ENCODE measurements at places on chromosomes 11 and 22.

DNA sequence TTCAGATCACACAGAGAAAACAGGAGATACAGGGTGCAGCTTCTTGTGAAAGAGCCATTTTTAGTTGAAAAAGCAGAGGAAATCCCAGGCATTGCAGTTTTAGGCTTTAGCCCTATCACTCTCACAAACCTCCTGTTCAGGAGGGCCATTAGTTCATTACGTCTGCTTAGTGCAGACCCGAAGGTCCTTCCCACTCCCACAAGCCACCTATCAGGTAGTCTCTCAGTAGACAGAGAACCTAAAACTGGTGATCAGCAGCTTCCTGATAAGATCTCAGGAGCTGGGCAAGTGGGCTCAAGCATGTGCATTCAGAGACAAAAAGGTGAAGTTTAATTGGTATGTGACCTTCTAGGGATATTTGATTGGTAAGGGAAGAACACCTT lies 4.3 kb downstream of the GLYAT start:
- no peak overlapping the region for H3K27ac ChIP-seq
- H3K36me3 ChIP-seq: no peaks in the 10 kb centered on the region
- peaks cover 11% of the 10 kb centered on the region for H3K4me1 ChIP-seq
- no peak for DNase-seq
- H3K4me3 ChIP-seq: no peak overlapping the region

GRCh38 chr22:47215851-47216250 lies 453.4 kb downstream of the TBC1D22A start:
- no peak overlapping the region for H3K4me3 ChIP-seq
- H3K27ac ChIP-seq: no peak overlapping the region
- no peak for DNase-seq
- H3K4me1 ChIP-seq: no peaks in the 10 kb centered on the region

GRCh38 chr11:17343907-17344306 lies 7.7 kb upstream of the NCR3LG1 start:
- no peaks in the 10 kb centered on the region for H3K27me3 ChIP-seq
- no peaks in the 10 kb centered on the region for H3K36me3 ChIP-seq
- no peak overlapping the region for H3K27ac ChIP-seq
- H3K4me3 ChIP-seq: no peak overlapping the region
- DNase-seq: no peak

DNA sequence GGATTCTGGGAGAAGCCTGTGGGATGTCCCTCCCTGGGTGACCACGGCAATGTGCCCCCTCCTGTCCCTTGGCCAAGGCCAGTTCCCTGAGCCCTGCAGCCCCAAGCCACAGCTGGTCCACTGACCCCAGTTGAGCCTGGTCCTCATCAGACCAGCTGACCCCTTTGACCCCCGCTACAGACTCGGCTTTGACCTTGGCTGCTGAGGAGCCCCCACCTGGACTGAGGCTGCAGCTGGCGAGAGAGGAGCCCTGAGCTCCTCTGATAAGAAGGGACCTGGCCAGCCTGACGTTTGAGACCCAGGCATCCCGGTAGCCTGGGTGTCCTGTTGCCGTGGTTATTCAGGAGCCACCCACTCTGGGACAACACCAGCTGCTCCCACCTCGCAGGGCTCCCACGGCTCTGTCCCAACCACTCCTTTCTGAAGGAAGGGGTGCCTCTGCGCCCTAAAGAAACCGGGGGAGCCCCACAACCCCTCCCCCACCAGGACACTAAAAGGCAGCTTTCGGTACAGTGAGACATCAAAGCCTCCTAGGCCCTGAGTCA lies 3.0 kb downstream of the ASCL2 start:
- peaks cover 23% of the 10 kb centered on the region for H3K4me1 ChIP-seq
- DNase-seq: no peak
- no peak overlapping the region for H3K27ac ChIP-seq

DNA sequence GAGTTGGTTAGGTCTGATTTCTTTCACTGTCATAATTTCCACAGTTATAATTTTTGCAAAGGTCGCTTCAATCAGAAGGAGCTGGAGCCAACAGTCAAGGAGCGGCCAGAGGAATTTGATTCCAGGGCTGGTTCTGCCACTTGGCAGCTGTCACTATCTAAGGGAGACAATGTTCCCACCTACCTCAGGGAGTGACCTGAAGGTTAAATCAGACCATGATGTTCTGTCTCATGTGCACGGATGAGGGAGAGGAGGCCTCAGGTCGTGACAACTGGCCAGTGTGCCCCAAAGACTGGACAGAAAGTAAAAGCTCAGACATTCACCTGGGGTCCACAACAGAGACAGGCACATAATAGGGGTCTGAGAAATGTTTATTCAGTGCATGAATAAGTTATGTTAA lies 7.6 kb downstream of the MRGPRD start:
- no peak overlapping the region for H3K4me3 ChIP-seq
- peaks cover 3% of the 10 kb centered on the region for H3K4me1 ChIP-seq
- H3K27ac ChIP-seq: no peak overlapping the region
- H3K36me3 ChIP-seq: no peaks in the 10 kb centered on the region
- peaks cover 4% of the 10 kb centered on the region for H3K27me3 ChIP-seq

DNA sequence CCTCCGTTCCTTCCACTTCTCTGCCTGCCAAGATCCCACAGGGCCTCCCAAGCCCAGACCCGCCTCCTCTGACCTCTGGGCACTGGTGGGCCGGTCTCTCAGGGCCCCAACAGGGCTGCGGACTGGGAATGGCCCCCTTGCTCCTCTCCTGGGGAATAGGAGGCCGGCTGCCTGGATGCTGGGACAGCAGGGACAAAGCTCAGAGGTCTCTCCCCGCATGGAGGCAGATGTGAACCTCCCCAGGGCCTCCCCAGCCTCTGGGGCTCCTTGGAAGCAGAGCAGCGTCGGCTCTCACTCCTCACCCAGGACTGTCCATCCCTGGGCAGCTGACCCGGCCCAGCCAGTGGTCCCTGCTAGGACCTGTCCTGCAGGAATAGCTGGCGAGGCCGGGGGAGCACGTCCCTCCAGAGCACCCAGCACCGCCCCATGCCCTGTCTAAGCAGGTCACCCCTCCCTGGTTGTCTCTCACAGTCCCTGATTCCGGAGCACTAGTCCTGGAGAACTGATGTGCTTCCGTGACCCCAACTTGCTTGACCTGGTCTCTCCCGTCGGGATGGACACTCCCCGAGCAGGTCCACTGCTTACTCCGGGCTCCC lies 85.8 kb downstream of the RTL6 start:
- H3K4me3 ChIP-seq: no peak overlapping the region
- H3K27ac ChIP-seq: no peak overlapping the region
- DNase-seq: no peak
- peaks cover 4% of the 10 kb centered on the region for H3K27me3 ChIP-seq
- H3K36me3 ChIP-seq: no peaks in the 10 kb centered on the region

GRCh38 chr11:103585911-103586310 lies 450.5 kb upstream of the DDI1 start:
- no peak overlapping the region for H3K27ac ChIP-seq
- H3K36me3 ChIP-seq: no peaks in the 10 kb centered on the region
- no peak overlapping the region for H3K4me3 ChIP-seq
- H3K27me3 ChIP-seq: no peaks in the 10 kb centered on the region

DNA sequence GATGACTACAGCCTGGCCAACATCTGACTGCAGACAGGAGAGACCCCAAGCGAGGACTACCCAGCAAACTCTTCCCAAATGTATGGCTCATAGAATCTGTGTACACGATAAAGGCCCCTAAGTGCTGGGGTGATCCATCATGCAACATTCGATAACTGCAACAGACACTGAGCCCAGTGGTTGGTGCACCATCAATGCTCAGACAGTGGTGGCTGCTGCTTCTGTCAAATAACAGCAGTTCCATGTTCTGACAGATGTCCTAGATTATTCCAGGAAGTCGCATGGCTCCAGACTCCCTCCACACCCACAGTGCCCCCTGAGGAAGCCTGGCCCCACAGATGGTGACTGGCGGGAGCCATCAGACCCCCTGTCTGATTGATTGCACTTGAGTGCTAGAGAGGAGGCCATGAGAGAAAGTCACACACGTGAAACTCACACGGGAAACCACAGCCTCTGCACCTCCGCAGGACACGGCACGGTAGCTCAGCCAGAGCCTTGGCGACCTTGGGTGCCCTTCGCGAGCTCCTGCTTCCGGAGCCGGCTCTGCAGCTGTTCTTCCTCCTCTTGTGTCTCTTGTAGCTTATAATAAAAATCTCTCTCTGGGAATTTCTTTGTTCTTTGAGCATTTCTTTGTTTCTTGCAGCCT lies 1155.9 kb downstream of the TBC1D22A start:
- peaks cover 5% of the 10 kb centered on the region for H3K4me1 ChIP-seq
- DNase-seq: no peak
- no peak overlapping the region for H3K4me3 ChIP-seq
- no peak overlapping the region for H3K27ac ChIP-seq
- peaks cover 2% of the 10 kb centered on the region for H3K27me3 ChIP-seq
- H3K36me3 ChIP-seq: no peaks in the 10 kb centered on the region

GRCh38 chr11:113895367-113896155 lies 9.0 kb upstream of the HTR3B start:
- H3K27ac ChIP-seq: peak overlapping the region; percentile 21
- no peaks in the 10 kb centered on the region for H3K27me3 ChIP-seq
- no peaks in the 10 kb centered on the region for H3K36me3 ChIP-seq
- no peak overlapping the region for H3K4me3 ChIP-seq
- DNase-seq: no peak

DNA sequence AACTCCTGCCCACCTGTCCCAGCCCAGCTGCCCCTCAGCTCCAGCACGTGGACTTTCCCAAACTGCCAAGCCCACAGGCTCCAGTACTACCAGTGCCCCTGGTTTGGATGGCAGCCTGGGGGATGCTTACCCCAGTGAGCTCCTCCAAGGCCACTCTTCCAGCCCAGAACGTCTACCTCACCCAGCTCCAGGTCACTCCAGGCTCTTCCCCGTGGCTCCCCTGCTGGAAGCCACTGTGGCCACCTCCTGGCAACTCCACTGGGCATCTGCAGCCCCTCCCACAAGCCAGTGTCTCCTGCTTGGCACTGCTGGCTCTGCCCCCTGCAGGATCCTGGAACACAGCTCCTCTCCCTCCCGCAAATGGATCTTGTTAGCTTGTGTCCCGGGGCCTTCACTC lies 29.3 kb downstream of the LMO1 start:
- H3K36me3 ChIP-seq: no peaks in the 10 kb centered on the region
- no peak overlapping the region for H3K27ac ChIP-seq
- no peak overlapping the region for H3K4me3 ChIP-seq
- no peak for DNase-seq
- peaks cover 7% of the 10 kb centered on the region for H3K4me1 ChIP-seq

GRCh38 chr22:49102367-49102766 lies 725.3 kb downstream of the BRD1 start:
- no peak for DNase-seq
- H3K27me3 ChIP-seq: peaks cover 7% of the 10 kb centered on the region
- no peaks in the 10 kb centered on the region for H3K4me1 ChIP-seq

DNA sequence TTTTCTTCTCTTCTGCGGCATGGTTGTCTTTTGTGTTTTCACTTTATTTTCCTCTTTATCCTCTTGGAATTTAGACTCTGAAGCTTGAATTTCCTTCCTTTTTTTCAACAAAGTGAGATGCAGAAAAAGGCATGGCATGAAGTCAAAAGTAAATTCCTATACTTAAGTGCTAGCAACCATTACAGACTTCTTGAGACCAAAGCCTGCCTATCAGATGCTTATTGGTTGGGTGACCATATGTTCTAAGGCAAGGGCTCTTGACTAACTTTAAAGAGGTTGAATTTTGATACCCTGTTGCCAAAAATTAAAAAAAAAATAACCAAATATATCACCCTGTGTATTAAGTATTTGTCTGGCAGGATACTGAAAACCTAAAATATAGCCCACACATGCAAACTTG lies 237.4 kb downstream of the TMEM135 start:
- no peaks in the 10 kb centered on the region for H3K36me3 ChIP-seq
- no peaks in the 10 kb centered on the region for H3K27me3 ChIP-seq
- H3K27ac ChIP-seq: no peak overlapping the region
- DNase-seq: no peak

GRCh38 chr11:15406851-15407351 lies 292.2 kb downstream of the INSC start:
- H3K36me3 ChIP-seq: no peaks in the 10 kb centered on the region
- DNase-seq: no peak
- H3K27ac ChIP-seq: no peak overlapping the region
- H3K4me1 ChIP-seq: no peaks in the 10 kb centered on the region

DNA sequence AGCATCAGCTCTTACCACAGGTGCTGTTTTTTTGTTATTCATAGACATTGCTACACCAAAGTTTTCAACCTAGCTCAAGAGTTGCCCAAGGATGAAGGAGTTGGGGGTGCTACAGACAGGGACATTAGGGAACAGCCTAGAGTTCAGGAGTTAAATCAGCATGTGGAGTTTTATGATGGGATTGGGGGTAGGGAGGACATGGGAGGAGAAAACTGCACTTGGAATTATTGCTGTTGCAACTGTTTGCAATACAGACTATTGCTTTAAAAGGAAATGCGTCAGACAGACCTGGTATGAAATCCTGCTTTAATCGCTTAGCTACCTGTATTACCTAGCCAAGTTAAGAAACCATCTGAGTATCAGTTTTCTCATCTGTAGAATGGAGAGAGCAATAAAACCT lies 6.3 kb downstream of the TMA7B start:
- DNase-seq: no peak
- H3K27me3 ChIP-seq: peaks cover 2% of the 10 kb centered on the region
- H3K4me3 ChIP-seq: no peak overlapping the region
- no peaks in the 10 kb centered on the region for H3K4me1 ChIP-seq

DNA sequence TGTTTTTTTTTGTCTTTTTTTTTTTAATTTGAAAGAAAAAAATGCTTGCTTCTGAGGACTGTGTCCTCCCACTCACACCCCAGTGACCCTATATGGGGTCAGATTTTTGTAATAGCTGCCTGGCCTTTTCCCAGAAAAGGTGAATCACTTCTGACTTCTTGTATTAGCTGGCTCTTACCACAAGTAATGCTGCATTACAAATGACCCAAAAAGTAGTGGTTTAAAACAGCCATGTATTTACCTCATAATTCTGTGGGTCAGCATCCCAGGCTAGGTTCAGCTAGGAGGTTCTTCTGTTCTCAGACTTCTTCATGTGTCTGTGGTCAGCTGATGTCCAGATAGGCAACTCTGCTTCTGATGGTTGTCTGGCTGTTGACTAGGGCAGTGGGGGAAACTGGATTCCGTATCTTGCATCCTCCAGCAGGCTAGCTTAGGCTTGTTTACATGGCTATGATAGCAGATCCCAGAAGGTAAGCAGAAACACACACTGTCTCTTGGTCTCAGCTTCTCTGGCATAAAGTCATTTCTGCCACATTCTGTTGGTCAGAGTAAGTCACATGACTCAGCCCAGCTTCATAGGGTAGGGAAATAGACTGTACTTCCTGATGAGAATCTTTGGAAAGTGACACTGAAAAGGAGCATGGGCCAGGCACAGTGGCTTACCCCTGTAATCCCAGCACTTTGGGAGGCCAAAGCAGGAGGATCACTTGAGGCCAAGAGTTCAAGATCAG lies 19.5 kb downstream of the LHFPL7 start:
- H3K36me3 ChIP-seq: no peaks in the 10 kb centered on the region
- H3K4me3 ChIP-seq: no peak overlapping the region

GRCh38 chr11:111123463-111124398 lies 121.8 kb upstream of the POU2AF2 start:
- no peak overlapping the region for H3K27ac ChIP-seq
- no peaks in the 10 kb centered on the region for H3K36me3 ChIP-seq
- H3K4me3 ChIP-seq: no peak overlapping the region
- no peaks in the 10 kb centered on the region for H3K27me3 ChIP-seq
